ENCODE measurements at places on chromosomes 5 and 9.

- DNase-seq, result no peak
Observed at GRCh38 chr5:34976347-34976746, 47.0 kb downstream of the DNAJC21 start.

GRCh38 chr5:39624268-39624886 lies 199.6 kb upstream of the DAB2 start:
- no peak for DNase-seq

- DNase-seq, result no peak
Observed at GRCh38 chr9:35835216-35835632, 6.2 kb downstream of the TMEM8B start.

- DNase-seq, result no peak
Observed at GRCh38 chr9:112970939-112971338, 41.1 kb downstream of the ZNF883 start.

DNA sequence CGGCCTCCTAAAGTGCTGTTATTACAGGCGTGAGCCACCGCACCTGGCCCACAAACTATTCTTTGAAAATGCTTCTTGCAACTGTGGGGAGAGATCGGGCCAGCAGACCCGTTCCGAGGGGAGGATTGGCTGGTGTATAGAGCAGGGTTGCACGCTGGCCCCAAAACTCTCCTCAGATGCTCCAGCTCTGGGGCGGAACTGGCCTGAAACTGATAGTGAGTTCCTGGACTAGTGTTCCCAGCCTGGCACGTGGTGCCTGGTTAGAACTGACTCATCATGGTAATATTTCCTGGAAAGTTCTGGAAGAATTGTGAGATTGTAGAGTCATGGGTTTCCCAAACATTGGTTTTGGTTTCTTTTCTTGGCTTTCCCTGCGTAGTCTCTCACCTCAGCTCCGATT lies 120.5 kb downstream of the FBXL7 start:
- DNase-seq, result no peak

GRCh38 chr5:166961028-166961427 lies 1330.4 kb upstream of the WWC1 start:
- no peak for DNase-seq

DNA sequence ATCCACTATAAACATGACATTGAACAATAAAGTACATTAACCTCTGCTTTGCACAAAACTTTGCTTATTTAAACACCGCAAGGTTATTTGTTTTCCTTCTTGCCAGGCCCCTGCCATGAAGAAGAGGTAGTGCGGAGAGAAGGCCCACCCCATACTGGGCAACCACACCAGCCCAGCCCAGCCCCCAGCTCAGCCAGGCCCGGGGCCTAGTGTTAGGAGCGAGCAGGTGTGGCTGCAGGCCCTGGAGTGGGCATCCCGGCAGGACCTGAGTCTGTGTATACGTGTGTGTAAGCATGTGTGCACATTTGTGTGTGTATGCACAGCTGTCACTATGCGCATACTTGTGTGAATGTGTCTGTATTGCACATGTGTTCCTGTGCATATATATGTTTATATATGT lies 90.4 kb upstream of the MVB12B start:
- DNase-seq, result no peak

- no peak for DNase-seq
Observed at GRCh38 chr5:176934309-176934930, 35.3 kb upstream of the HK3 start.

- DNase-seq, result peak; percentile 96
Observed at GRCh38 chr9:108444400-108445358, 411.1 kb downstream of the ACTL7B start.

- no peak for DNase-seq
Observed at GRCh38 chr5:14410394-14411201, 171.0 kb upstream of the OTULINL start.

DNA sequence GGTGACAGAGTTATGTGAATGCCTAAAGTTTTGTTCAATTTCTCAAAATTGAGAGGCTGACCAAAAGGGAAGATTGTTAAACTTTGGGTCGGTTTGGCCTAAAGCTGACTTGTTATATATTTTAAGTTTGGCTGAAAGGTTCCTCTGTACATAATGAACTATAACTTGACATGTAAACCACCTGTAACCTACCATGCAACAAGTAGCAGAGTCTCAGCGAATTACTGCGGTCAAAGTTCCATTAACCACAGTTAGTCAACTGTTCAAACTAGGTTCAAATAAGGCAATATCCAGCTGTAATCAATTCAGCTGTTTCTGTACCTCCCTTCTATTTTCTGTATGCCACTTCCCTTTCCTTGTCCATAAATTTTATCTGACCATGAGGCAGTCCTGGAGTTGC lies 325.1 kb upstream of the NMUR2 start:
- no peak for DNase-seq

- DNase-seq, result no peak
Observed at GRCh38 chr9:4994166-4994890, 9.3 kb downstream of the JAK2 start.

DNA sequence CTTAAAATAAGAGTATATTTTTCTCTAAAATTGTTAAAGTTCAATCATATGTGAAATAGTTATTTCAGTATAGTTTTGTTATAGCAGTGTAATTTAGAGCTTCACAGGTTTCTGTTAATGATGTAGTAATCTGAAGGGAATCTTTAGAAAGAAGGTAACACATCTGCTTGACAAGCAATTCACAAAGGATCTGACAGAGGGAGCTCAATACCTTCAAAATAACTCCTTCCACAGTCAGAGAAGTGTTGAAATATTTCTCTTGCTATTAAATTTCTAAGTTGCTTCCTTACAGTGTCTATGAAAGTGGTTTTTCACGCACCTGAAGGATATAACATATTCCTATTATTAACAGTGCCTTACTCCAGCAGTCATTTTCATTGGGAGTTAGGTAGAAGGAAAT lies 44.9 kb downstream of the SLC25A51 start:
- no peak for DNase-seq

DNA sequence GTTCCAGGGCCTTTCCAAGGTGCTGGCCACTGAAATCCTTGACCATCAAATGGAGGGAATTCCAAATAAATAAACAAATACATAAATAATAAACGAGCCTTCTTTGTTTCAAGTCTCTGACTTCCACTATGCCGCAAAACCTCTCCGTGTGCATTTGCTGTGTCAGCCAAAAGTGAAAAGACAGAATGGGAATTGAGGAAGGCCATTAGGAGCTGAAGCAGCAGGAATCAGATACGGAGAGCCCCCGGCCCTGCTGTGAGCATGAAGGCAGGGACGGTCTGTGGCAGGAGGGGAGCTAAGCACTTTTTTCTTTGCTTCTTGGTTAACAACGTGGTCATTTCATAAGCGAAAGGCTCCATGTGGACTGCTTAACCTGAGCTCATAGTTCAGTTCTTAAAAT lies 26.1 kb downstream of the PLPPR1 start:
- no peak for DNase-seq

GRCh38 chr5:103345461-103345860 lies 86.9 kb downstream of the MACIR start:
- no peak for DNase-seq

DNA sequence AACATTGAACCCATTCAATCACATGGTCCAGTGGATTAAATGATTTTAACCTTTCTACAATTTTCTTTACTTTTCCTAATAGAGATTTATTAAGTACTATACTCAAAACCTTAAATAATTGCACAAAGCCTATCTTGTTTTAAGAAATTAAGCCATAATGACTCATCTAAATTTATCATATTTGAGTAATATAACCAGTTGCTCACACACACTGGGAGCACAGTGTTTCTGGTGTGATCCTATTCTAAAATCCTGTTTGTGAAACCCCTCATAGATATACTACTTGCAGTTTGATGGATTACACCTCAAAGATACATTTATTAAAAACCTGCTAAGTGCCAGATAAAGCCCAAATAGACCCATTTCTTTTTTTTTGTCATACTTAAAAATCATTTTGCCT lies 668.3 kb upstream of the CDH18 start:
- no peak for DNase-seq

- no peak for DNase-seq
Observed at GRCh38 chr5:132418881-132419280, 49.4 kb downstream of the SLC22A5 start.

DNA sequence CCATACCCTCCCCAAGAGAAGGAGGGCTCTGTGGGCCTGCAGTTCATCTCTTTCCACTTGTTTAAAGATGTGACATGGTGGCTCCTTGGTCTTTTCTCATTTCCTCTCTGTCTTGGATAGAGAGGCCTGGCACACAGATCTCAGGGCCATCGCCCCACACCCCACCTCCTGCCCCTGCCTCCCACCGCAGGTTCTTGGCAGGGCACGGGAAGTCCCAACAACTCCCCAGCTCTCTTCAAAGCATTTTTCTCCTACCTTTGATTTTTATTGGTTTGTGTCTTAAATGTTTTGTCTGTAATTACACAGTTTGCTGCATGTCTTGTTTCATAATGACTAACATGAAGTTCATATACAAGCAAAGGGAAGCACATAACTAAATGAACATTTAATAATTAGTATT lies 178.5 kb upstream of the MSX2 start:
- DNase-seq, result no peak

- DNase-seq, result no peak
Observed at GRCh38 chr9:89891591-89892304, 286.9 kb downstream of the GADD45G start.

- peak; percentile 13 for DNase-seq
Observed at GRCh38 chr5:153632748-153633290, 142.3 kb downstream of the GRIA1 start.

DNA sequence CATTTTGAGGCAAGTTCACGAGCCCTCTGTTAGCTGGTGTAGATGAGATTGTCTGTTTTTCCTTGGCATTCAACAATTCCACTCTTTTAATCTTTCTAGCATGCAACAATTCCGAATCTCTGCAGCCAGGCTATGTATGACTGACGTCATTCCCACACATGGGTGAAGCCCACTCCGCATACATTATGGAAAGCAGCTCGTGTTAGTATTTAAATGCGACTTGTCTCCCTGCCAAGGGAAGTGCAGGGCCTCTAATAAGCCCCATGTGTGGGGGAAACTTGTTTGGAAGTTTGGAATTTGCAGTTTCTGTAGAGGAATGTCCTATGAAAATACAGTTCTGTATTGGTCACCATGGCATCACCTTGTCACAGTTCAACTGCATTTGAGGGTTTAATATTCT lies 146.0 kb upstream of the FBXL7 start:
- no peak for DNase-seq

- no peak for DNase-seq
Observed at GRCh38 chr9:13284011-13284410, 4.5 kb upstream of the MPDZ start.

GRCh38 chr9:124218438-124218982 lies 39.2 kb upstream of the NEK6 start:
- peak; percentile 55 for DNase-seq

DNA sequence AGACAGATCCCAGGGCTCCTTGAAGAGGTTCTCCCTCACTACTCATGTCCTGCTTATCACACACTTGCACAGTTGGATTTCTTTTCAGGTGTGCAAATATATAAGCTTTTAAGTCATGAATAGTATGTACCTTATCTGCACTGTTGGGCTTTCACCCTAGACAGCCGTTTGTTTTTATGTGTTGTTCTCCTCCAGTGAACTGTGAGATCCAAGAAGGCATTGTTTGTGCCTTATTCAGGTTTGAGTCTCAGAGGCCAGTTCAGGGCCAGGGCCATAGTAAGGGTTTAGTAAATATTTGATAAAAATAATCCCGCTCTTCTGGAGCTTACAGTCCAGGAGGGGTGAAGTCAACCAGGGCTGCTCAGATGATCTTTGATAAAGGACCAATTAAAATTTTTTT lies 480.0 kb downstream of the TMEM38B start:
- DNase-seq, result no peak

DNA sequence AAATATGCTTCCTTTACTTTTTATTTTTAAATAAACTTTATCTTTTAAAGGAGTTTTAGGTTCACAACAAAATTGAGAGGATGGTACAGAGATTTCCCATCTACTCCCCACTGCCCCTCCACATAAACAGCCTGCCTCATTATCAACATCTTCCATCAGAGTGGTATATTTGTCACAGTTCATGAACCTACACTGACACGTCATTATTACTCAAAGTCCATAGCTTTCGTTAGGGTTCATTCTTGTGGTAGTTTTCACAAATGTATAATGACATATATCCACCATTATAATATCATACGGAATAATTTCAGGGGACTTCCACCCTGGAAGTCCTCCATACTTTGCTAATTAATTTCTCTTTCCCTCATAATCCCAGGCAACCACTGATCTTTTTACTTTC lies 204.9 kb downstream of the SMARCA2 start:
- no peak for DNase-seq

GRCh38 chr5:88984040-88984439 lies 101.1 kb upstream of the MEF2C start:
- DNase-seq, result no peak

GRCh38 chr9:98430535-98431292 lies 175.3 kb upstream of the TBC1D2 start:
- no peak for DNase-seq

- no peak for DNase-seq
Observed at GRCh38 chr5:125338440-125339174, 592.2 kb upstream of the ZNF608 start.

DNA sequence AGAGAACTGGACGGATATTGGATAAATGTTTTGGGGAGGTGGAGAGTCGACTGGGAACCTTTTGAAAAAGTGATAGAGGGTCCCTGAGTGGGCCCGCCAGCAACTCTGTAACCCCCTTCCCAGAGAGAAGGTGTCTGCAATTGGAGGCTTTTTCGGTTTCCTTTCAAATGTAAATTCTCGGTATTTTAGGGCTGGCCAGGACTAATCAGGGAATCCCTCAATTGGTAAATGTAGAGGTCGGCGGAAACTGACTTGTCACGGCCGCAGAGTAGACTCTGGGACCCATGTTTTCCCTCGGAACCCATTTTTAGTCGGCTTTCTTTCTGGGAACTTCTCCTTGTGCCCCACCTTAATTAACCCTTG lies 524 bp downstream of the CCNB1 start:
- peak; percentile 36 for DNase-seq

DNA sequence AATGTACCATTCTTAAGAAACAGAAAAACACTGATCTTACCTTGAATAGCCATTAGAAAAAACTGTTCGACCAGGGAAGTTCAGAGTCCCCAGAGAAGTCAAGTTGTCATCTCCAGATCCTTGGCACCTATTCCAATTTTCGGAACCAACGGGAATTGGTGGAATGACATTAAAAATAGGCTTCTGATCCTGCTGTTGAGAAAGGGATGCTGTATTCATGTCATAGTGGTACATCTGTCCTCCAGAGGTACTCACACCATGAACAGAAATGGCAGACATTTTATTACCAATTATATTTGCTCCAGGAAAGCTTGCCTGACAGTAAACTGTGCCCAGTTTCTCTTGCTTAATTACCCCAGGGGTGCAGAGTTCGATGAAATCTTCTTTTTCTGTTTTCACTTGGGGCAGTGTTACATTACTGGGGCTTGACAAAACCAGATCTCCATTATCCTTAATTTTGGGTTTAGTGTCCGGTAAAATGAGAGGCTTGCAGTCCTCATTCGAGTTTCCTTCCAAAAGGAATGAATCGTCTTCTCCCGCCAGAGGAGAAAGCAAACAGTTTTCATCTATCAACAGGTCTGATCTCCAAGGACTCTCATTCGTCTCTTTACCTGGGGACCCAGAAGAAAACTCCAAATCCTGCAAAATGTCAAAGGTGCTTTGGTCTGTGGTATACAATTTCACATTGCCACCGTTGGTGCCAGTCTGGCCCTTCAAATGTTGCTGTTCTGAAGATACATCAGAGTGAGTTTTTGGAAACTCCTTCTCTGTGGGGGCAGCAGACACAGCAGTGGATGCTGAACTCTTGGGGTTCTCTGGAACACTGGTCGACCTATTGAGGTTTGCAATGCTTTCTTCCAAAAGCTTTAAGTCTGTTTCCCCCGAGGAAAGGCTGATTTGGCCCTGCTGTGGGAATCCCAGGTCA lies 3.6 kb downstream of the NR3C1 start:
- no peak for DNase-seq

- DNase-seq, result no peak
Observed at GRCh38 chr5:174383210-174384167, 338.0 kb downstream of the NSG2 start.

- no peak for DNase-seq
Observed at GRCh38 chr9:2271426-2271825, 256.3 kb downstream of the SMARCA2 start.

All from SW 1271 (cell line).